Effector CD8-positive, alpha-beta T cell (primary cell): ENCODE measurements at places on chromosomes 11 and 22.

GRCh38 chr11:71934213-71934612 lies 5.4 kb downstream of the RNF121 start:
- DNase-seq = no peak

DNA sequence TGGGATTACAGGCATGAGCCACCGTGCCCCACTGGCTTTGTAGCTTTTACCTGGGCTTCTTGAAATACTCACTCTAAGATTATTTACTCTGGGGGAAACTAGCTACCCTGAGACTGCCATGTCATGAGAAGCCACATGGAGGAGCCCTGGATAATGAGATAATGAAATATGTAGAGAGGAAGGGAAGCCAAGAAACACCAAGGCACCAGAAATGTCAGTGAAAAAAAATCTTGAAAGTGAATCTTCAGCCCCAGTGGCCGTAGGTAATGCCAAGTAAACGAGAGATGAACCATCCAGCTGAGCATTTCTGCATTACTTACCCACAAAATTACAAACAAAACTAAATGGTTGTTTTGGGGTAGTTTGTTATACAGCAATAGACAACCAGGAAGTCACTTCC lies 125.6 kb downstream of the APIP start:
- DNase-seq = no peak

- no peak for DNase-seq
These were observed 14.2 kb upstream of the SLC5A4 start for GRCh38 chr22:32269316-32269715.

DNA sequence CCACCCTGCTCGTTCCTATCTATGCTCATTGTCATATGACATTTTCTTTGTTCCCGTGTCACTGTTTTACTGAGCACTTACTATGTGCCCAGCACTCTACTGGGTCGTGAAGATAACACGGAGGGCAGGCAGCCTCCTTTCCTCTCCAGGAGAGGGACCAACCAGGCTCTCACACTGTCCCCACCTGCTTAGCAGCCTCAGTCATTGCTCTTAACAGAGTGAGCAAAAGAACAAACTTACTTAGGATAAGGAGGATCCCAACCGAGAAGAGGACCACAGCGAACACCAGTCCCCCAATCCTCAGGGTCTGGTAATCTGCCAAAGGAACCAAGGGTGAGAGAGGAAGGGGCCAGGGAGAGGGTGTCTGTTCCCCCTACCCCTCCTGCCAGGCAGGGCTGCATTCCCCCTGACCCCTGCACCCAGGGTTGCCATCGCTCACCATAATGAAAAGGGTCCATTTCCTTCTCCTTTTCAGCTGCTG lies 17.0 kb upstream of the FXYD2 start:
- DNase-seq = no peak

GRCh38 chr11:65778431-65778900 lies 2.3 kb downstream of the AP5B1 start:
- DNase-seq = no peak

- DNase-seq = no peak
These were observed 432.2 kb downstream of the TBC1D22A start for GRCh38 chr22:47194476-47195155.

- no peak for DNase-seq
These were observed 513.1 kb downstream of the MIAT start for GRCh38 chr22:27170491-27170890.

DNA sequence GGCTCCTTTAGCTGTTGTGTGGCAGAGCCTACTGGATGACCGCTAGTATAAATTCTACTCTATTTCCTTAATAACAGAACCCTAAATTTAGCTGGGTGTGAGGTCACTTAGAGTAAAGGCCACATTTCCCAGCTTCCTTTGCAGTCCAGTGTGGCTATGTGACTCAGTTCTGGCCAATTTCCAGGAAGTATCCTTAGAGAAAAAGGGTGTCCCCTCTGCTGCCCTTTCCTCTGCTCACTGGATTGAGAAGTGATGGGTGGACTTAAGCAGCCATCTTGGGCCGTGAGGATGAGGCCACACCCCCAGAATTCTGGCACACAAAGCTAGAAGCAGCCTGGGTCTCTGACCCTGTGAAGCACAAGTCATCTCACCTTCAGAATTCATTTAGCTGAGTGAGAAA lies 11.7 kb upstream of the RASD2 start:
- DNase-seq = no peak

- no peak for DNase-seq
These were observed 86.3 kb downstream of the SNX19 start for GRCh38 chr11:130829920-130830511.

- DNase-seq = no peak
These were observed 108.9 kb downstream of the MORC2 start for GRCh38 chr22:30859714-30860095.

GRCh38 chr11:1040428-1041148 lies 4.1 kb upstream of the MUC6 start:
- DNase-seq = no peak

GRCh38 chr11:17635551-17635938 lies 83.8 kb upstream of the MYOD1 start:
- no peak for DNase-seq

- no peak for DNase-seq
These were observed 139.2 kb downstream of the HIPK3 start for GRCh38 chr11:33396361-33396760.

- no peak for DNase-seq
These were observed 22.5 kb downstream of the CAVIN3 start for GRCh38 chr11:6297831-6298230.

DNA sequence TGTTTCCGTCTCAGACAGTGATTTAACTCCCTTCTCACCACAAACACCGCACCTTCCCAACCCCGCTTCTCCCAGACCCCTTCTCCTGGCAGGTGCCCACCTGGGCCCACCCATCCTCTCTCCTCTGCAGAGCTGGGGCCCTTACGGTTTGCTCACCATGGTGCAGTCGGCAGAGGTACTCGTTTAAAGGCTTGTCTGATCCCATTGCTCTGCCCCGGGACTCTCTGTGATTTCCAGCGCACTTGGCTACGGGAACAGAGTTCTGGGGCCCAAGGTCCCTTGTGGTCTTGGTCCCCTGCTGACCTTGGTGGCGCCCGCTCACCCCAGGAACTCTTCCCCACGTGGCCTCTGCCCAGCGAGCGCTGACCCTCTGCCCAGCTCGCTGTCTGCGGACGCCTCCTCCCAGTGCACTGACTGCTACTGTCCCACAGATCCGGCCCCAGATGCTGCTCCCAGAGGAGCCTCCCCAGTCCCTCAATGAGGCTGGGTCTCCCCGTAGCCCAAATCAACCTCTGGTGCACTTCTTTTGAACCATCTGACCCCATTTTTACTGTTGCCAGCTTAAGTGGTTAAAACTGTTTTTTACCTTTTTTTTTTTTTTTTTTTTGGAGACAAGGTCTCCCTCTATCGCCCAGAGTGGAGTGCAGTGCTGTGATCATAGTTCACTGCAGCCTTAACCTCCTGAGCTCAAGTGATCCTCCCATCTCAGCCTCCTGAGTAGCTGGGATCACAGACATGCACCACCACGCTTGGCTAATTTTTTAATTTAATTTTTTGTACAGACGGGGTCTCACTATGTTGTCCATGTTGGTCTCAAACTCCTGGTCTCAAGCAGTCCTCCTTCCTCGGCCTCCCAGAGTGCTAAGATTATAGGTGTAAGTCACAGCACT lies 21.3 kb upstream of the CTSD start:
- no peak for DNase-seq

- no peak for DNase-seq
These were observed 741.4 kb downstream of the NTM start for GRCh38 chr11:132111838-132112237.

DNA sequence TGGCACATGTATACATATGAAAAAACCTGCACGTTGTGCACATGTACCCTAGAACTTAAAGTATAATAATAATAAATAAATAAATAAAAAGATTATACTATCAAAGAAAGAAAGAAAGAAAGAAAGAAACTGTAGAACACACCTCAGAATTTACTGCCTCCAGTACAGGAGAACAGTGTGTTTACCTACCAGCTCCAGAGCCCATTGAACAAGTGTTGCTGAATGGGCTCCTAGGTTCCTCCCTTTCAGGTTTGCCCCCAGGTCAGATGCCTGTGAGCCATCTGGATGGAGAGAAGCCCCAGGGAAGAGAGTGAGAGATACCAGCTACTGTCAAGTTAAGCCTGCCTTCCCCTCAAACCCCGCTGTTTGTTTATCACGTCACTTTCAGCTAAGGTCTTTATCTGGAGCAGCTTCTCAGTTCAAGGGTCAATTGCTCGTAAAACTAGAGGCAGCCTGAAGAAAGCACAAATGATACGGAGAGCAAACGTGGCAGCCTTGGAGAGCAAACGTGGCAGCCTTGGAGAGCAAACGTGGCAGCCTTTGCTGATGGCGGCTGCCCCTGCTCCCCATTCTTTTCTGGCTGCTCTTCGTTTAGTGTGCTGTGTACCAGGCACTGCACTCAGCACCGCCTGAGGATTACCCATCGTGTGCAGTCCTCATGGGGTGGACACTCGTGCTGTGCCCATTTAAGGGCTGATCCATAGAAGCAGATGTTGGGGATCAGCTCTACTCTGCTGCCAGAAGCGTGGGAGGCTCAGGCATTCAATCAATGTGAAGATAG lies 111.7 kb downstream of the ADAMTS15 start:
- no peak for DNase-seq

DNA sequence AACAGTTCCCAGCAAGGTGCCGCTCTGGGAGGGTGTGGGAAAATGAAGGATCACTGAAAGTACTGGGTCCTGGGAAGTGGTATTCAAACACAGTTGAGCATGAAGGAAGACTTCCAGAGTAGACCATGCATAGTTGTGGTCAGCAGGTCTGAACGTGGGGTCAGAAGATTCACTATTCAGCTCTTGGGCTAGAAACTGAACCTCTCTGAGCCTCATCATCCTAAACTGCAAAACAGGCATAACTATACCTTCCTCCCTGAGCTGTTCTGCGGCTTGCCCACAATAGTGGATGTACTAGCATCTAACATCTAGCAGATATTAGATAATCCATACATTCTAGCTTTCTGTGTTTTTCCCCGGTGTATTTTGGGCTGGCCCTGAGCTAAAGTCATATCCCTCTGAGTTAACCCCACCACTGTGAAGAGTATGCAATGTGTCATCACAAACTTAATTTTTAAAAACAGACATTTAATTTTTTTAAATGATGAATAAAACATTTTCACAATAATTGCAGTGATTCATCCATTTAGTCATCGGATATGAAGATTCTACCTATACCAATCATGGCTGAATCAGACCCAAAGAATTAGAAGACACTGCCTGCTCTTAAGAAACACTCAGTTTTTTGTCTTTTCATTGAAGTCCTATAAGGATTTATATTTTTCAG lies 179.1 kb downstream of the BLID start:
- no peak for DNase-seq

GRCh38 chr22:19509923-19510322 lies 14.3 kb downstream of the CLDN5 start:
- DNase-seq = no peak

DNA sequence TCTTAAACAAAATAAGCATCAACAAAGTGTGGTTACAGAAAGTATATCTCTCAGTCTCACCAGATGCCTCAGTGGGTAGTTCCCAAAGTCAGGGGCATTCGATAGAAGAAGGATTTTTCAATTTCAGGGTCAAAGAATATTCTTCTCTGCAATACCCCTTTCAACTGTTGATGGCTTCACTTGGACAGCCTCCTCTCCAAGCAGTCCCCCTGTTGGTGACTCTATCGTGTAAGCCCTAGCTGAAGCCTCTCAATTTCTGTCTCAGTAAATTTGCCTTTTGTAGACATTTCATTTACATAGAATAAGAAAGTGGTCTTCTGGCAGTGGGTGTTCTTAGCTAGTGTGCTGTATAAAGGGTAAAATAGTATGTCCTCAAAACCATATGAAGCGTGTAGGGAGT lies 11.3 kb upstream of the CCDC83 start:
- no peak for DNase-seq

DNA sequence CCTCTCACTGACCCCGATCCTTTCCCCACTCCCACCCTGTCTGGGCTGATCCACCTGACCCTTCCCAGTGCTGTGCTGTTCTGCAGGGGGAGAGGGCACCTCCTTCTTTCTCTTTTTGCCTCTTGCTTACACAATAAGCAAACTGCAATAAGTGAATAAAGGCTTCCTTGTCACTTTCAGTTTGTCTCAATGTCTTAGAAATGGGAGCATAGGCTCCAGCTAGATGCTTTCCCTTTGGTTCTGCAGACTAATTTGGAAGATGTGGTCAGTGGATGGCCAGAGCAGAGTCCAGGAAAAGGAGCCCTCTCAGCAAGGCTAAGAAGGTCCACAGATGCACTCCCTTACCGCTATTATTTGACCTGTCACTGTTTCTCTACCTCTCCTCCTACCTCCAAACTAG lies 9.4 kb downstream of the OR8B12 start:
- DNase-seq = no peak

GRCh38 chr11:30474151-30474954 lies 111.8 kb downstream of the MPPED2 start:
- no peak for DNase-seq

GRCh38 chr22:38921120-38921519 lies 36.3 kb upstream of the APOBEC3A start:
- DNase-seq = no peak

DNA sequence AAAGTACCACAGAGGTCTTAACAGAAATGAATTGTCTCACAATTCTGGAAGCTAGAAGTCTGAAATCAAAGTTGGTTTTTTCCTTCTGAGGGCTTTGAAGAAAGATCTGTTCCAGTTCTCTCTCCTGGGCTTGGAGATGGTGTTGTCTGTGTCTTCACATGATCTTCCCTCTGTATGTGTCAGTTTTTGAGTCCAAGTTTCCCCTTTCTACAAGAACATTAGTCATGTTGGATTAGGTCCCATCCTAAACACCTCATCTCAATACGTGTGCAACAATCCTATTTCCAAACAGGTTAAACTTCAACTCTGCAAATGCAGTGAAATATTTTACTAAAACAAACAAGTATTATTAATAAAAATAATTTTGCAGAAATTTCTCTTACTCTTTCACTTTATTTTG lies 3.1 kb upstream of the PTS start:
- DNase-seq = no peak

DNA sequence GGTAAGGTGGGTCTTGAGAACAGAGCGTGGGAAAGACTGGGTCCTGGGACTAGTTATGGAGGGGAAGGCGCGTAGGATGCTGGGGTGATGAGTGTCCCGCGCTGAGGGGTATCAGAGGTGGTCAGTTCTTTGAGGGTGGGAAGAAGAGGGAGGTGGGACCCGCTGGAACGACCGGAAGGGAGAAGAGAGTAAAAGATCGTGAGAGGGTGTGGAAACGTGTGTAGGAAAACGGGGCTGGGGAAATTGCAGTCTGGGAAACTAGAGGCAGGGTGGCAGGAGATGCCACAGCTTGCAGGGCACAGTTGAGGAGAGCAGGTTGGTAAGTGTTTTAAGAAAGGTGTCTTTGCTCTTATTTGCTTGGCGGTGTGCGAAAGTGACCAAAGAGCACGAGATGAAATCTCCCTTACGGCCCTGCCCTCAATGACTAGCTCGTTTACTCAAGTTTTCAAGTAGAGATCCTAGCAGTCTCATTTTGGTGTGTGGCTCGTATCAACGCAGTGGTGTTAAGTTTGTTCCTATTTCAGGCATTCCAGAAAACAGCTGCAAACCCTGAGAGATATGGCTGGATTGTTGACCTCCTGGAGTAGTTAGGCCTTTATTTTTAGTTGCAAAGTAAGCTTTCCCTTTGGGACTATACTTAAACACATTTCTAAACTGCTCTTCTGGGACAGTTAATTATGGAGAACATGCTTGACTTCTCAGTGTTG lies 615 bp downstream of the STT3A start:
- no peak for DNase-seq
